ENCODE measurements at places on chromosomes 1 and 21.

DNA sequence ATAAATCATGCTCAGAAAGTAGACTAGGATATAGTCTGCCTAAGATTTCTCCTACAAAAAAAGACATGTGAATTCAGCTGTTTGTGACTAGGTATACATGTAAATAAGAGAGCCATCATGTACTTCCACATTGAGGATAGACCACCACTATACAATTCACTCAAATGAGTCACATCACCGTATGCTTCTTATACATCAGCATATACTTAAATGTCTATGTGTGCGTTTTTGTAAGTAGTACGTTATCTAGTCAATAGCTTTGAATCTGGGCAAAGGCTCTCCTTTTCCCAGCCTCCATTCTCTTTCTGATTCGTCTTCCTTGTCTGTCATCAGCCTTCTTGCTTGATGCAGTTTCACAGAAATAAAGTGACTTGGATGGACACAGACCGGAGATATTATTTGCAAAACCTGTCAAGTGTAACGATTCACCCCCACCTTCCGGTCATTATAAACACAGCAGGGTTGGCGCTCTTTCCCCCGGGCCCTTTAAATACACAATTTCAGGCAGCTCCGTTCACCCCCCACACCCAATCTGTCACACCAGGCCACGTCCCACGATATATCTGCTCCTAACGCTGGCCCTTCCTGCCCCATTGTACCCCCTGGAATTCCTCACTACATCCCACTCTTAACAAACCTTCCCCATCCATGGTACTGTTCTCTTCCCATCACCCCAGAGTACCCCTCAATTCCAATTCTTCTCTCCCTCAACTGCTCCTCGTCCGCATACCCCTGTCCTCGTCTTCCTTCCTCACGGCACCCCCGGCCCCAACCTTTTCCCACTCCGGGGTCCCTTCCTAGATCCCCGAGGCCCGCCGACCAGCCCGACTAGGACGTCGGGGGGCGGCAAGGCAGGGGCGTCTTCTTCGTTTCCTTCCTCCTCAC lies 636 bp downstream of the VAMP4 start:
- DNase-seq: peak; percentile 46

DNA sequence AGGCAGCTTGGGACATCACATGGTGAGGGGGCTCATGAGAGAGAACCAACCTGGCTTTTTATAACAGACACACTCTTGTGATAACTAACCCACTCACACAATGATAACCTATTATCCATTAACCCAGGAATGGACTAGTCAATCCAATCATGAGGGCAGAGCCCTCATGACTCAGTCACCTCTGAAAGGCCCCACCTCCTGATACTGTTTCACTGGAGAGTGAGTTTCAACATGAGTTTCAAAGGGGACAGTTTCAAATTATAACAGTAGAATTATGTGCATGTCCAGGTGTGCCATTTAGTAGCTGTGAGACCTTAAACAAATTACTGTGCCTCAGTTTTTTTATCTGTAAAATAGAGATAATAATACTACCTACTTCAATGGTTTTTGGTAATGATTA lies 47.6 kb upstream of the PPP2R5A start:
- no peak for DNase-seq

DNA sequence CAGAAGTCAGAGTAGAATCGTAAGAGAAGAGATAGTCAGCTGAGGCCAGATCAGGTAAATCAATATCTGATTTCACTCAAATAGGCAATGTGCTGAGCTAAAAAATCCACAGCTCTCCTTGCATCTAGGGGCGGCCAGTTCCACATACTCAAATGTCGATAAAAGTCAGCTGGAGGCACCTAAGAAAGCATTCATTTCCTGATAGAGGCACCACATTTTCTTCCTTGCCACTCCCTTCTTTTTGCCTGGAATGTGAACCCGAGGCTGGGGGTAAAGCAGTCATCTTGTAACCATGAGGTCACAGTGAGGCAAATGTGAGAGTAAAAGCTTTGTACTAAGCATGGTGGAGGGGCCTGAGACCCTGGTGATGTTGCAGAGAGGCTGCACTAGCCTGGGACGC lies 24.2 kb upstream of the CTPS1 start:
- no peak for DNase-seq

DNA sequence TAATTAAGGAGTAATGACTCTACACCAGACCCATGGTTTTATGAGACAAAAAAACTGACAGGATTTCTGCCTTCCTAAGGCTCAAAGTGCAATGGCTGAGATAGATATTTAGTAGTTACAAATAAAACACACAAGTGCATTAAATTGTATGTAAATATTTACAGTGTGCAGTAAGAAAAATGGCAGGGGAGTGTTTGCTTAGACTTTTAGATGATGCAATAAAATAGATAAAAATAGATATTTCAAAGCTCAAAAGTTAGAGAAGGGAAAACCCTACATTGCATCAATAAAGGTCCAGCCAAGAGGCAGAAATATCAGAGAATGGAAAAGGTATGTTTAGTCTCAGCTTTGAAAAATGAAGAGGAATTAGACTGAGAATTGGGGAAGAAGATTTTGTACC lies 226.3 kb upstream of the FGGY start:
- DNase-seq: no peak

DNA sequence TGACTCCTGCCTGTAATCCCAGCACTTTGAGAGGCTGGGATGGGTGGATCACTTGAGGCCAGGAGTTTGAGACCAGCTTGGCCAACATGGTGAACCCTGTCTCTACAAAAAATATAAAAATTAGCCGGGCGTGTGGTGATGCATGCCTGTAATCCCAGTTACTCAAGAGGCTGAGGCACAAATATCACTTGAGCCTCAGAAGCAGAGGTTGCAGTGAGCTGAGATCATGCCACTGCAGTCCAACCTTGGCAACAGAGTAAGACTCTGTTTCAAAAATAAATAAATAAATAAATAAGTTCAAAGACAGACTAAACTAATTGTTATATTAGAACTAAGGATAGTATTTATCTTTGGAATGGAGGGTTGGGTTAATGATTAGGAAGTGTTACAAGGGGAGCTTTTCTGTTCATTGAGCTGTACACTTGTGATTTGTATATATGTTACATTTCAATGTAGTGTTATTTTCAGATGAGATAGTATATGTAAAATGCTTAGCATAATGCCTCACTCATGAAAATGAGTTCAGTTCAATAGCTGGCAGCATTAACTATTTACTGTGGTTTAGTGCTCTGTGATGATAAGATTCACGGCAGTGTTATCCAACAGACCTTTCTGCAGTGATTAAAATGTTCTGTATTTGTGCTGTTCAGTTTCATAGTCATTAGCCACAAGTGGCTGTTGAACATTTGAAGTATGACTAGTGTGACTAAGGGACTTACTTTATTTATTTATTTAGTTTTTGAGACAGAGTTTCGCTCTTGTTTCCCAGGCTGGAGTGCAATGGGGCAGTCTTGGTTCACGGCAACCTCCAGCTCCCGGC lies 47.7 kb downstream of the OSBPL9 start:
- DNase-seq: no peak

- no peak for DNase-seq
Observed at GRCh38 chr1:245995474-245995873, 511.6 kb downstream of the SMYD3 start.

DNA sequence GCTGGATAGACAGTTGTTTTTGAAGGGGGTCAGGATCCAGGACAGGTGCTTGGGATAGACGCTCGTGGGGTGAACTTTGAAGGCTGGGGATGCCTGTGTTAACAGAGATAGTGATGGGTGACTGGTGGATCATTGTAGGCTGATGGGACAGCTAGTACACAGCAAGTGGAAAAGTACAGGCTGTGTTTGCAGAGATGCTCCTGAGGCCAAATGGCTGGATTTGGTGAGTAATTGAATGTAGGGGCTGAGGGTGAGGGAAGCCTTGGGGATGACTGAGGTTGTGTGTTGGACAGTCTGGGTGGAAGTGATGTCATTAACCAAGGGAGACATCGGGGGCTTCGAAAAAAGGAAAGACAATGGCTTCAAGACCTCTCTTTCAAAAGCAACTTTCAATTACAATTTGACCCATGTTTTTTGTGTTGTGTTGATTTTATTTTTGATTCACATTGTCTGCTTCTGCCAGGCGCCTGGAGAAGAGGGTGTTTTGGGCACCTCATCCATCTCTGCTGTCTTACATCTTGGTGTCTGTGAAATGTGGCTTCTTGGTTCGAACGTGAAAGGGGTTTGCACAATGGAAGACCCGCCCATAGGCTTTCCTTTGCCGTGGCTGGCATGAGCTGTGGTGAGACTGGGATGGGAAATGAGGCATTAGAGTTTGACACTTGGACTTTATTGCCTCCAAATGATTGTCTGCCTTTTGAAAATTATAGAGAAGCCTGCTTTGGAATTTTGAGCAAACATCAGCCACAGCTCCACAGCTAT lies 147.5 kb downstream of the FOXD2 start:
- DNase-seq: no peak

DNA sequence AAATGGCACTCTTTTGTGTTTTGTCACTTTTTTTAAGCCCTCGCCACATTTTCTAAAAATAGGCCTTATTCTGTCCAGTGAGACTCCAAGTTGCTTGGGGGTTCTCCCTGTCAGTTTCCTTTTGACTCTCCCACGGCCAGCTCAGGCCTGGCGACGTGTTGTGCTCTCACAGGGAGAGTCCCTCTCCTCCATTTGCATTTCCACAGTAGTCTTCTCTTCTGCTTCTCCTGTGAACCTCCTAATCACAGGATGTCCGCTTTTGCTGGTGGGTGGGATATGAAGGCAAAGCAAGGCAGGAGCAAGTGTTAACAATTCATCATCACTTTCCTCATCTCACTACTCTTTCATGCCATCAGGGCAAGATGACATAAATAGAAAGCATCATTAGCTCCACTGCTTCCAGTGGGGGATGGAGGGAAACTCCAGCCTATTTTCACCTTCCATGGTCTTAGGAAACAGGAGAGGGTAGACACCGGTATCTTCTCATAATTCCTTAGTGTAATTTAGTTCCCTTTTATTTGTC lies 99.8 kb downstream of the INTS7 start:
- peak; percentile 61 for DNase-seq

GRCh38 chr1:32485554-32486255 lies 20.8 kb downstream of the ZBTB8B start:
- DNase-seq: no peak

DNA sequence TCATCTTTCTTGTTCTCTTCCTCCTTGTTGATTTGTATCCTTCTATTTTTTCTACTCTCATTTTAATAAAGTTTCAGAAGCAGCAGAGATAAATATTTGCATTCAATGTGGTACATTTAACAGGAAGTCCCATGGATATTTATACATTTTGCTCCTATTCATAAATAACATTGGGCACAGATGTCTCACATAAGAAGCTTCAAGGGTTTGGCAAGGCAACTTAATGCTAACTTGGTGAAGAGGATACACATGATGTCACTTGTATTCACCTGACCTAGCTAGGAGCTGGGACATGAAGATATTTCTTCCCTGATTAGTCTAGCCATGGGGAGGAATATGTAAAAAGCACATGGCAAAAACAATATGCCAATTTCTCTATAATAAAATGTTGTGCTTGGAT lies 65.1 kb upstream of the DUSP10 start:
- DNase-seq: no peak
